ENCODE measurements at places on chromosomes 12 and 14.

DNA sequence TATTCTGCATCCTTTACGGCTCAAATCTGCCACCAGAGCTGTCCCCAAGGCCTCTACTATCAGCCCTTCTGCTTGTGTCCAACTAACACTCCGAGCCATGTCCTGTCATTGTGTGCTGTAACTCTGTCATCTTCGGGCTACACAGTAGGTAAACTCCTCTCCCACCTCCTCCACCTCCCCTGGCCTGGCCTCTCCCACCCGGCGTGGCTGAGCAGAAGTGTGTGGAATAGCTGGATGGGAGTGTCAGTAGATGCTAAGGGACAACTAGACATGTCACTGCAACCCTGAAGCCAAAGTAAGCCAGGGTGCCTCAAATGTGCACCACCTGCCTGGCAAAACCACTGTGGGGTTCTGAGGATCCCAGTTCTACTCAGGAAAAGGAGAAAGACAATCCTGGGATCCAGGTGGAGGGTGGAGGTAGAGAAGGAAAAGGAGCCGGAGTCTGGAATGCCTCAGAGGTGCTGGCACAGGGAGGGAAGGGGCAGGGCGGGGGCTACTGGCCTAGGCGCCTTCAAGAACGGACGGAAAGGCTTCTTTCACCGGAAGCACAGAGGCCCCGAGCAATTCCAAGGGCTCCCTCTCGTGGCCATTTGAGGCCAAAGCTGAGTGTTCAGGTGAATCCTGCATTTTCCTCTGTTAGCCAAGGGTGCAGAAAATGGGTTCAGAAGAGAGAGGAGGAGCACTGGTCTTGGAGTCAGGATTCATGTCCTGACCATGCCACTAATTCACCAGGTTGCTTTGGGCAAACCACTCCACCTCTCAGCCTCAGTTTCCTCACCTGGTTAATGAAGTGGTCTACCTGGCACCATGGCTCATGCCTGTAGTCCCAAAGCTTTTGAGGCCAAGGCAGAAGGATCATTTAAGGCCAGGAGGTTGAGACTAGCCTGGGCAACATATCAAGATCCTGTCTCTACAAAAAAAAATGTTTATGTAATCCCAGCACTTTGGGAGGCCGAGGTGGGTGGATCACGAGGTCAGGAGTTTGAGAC is 20.5 kb upstream of the FAM181A start:
- DNase-seq: peak; percentile 30

DNA sequence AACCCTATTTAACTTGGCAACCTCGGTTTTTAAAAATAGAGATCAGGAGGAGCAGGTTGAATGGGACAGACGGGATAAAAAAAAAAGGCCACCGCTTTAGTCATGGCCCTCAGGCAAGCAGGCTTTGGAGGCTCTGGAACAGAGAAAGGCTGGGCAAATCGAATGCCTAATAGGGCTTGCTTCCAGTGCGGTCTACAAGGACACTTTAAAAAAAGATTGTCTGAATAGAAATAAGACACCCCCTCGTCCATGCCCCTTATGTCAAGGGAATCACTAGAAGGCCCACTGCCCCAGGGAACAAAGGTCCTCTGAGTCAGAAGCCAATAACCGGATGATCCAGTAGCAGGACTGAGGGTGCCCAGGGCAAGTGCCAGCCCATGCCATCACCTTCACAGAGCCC is 265.8 kb downstream of the CPNE8 start:
- DNase-seq: no peak

GRCh38 chr12:117576053-117576452 is 214.6 kb upstream of the NOS1 start:
- no peak for DNase-seq

- DNase-seq: no peak
These were observed 17.4 kb downstream of the FOXN3 start for GRCh38 chr14:89399594-89400068.

DNA sequence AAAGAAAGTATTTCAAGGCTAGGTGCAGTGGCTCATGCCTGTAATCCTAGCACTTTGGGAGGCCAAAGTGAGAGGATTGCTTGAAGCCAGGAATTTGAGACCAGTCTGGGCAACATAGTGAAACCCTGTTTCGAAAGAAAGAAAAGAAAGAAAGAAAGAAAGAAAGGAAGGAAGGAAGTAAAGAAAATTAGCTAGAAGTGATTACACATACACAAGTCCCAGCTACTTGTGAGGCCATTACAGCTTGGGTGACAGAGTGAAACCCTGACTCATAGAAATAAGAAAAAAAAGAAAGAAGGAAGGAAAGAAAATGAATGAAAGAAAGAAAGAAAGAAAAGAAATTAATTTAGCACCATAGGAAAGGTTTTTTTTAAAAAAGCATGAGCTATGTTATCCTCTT is 33.3 kb upstream of the PPP1CC start:
- DNase-seq: no peak

GRCh38 chr12:91043408-91043807 is 14.4 kb downstream of the KERA start:
- no peak for DNase-seq
